ENCODE measurements at places on chromosomes 12 and 14.

GRCh38 chr12:108689314-108690190, 41.8 kb downstream of the CORO1C start:
- DNase-seq, result no peak

DNA sequence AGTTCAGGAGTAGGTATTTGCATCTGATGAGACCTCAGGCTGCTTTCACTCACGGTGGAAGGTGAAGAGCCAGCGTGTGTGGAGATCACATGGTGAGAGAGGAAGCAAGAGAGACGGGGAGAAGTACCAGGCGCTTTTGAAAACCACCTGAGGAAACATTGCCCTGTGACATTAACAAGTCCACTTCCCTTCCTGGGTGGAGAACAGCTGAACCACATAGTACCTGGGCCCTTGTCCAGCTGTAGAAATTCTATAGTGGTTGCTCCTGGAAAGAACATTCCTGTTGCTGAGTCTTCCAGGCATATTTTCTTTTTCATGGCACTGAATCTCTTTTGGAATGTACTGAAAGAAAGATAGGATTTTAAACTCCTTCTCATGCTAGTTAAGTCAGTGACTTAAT, 87.3 kb upstream of the RIN3 start:
- DNase-seq, result no peak

DNA sequence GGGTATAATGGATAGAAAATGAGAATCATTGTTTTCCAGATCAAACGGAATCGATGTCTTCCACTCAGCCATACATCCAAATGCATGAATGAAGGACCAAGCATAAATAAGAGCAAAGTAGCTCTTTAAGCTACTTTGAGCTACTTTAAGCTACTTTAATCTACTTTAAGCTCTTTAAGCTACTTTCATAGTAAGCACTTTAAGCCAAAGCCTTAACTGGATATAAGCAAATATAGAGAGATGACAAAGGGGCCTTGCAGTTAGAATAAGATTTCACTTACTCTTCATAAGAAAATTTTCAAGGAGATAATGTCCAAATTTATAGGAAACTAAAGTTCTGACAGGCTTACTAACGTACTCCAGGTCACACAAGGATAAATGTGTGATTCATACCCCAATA, 355.6 kb upstream of the KITLG start:
- DNase-seq, result no peak

GRCh38 chr14:42322531-42323284, 716.0 kb downstream of the LRFN5 start:
- DNase-seq, result no peak

GRCh38 chr14:95071649-95072280, 85.6 kb downstream of the DICER1 start:
- no peak for DNase-seq

DNA sequence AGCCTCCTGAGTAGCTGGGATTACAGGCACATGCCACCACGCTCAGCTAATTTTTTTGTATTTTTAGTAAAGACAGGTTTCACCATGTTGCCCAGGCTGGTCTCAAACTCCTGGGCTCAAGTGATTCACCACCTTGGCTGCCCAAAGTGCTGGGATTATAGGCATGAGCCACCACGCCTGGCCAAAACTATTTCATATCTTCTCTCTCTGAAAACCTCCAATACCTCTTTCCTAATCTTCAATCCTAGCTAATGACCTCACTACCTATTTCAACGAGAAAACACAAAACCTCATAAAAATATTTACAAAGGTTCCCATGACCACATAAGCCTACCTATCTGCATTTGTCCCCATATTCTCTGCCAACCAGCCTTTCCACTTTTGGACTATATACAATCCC, 32.3 kb upstream of the ANKS1B start:
- no peak for DNase-seq

- no peak for DNase-seq
Measured at GRCh38 chr14:72063761-72064282, 131.6 kb downstream of the RGS6 start.

DNA sequence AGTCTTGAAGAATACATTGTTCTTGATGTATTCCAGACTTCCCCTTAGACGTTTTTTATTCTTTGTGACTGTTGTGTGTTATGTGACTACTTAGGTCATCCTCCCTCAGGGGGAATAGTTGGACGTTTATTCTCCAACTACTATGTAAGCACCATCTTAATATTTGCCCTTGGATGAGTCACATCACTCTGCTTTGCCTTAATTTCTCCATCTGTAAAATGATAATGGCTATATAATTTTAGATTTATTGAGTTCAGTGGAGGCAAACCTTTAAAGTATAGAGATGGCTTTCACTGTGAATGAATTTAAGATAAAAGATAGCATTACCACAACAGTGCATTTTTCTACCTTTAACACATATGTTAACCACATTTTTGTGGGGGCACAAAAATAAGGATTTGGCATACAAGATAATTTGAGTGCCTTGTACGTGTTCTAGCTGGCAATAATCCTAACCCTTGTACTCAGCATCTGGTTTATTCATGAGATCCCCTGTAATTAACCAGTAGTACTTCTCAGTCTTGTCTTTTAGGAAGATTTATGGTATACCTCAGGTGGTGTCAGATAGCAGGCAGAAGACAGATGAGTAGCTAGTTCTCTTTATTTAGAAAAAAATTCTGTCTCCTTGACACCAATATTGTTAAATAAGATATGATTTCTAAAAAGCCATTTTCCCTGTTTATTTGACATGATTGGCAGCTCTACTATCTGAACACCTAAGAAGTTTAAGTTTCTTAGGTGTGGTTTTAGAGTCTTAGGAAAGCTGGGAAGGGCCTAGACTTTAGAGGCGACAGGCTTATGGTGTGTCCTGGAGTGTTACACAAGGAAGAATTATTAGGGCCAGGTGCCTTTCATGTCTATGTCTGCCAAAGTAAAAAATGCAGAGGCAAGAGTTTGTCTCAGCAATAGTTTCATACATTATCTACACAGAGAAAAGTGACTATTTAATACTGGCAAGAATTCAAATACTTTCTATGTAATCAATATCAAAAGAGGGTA, 152.3 kb downstream of the RAD51B start:
- DNase-seq, result no peak

- DNase-seq, result no peak
Measured at GRCh38 chr12:30422844-30423243, 272.8 kb downstream of the IPO8 start.

DNA sequence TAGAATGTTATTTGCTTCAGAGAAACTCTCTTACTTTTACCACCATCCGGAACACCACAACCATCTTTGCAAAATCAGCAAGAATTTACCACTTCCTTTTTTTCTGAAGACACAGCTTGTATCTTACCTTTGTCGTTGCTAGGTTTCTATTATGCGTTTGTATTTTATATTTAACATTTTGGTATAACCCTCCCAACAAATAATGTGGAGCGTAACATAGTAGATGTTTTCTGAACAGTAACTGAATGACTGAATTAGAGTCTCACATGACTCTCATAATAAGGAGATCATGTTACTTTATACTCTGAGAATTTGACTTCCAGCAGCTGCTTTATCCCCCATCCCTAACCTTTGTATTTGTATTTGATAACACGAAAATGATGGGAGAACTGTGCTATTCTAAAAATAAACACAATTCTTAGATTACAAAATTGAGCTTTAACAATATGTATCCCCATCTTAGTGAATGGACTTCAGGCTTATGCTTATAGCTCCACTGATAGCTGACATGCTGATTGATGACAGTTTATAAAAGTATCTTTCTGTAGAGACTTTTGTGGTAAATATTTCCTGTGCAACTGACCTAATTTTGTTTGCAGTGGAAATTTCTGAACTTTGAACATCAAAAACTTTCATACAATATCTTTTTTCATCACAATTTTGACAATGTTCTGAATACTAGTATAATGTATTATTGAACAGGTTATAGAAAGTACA, 7.9 kb upstream of the KLRB1 start:
- DNase-seq, result no peak

DNA sequence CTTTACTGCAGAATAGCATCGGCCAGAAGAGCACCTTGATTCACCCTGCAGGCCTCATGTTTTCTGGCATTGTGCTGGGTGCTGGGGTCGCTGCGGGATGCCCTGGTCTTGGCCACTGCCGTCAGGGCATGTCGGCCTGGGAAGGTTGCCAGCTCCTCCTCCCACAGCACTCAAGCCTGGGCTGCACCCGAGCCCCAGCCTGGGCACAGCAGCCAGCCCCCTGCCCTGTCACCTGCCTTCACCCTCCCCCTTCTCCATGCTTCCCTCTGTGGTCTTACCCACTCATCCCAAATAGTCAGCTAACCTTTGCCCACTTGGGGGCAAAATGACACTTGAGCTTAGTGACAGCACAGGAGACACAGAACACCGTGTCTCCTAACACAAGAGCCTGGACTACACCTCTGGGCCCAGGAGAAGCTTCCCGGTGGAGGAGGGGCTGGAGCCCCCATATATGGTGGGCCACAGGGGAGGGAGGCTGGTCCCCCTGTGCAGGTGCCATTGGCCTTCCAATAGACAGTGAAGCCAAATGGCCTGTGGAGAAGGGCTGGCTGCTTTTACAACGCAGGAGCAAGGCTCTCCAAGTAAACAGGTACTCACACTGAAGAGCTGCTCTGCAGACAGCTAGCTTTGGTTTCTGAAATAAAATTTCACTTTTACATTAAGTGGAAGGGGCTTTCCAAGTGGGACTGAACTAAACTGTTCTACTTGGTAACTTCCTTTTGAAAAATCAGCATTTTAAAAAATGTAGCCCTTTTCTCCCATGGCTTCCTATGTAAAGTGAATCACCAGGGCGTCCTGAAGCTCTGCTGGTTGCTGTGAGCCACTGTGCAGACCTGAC, 51.2 kb upstream of the AMN start:
- DNase-seq, result no peak

DNA sequence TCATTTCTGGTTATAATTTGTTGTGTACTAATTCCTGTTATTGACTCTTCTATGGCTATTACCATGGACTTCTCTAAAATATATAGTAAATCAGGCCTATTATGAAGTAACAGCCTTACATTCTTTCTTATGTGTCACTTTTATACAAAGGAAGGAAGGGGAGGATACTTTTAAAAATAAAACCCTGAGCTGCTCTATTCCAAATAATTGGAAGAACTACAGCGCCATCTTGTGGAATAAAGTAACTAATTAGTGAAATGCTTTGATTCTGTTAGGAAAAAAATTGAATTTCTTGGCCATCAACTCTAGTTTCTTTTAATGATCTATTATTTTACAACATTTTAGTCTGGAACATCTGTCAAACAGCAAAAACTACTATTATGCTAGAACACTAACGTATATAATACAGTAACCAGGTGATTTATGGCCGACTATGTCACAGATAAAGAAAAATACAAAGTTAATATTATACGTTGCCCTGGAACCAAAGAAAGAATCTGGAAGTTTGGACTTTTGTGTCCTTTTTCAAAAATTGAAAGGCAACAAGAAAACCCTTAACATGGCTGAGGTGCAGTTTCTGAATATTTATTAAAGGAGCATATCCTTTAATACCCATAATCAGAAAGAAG, 55.0 kb upstream of the NELL2 start:
- DNase-seq, result no peak

- DNase-seq, result no peak
Measured at GRCh38 chr12:20376984-20377383, 8.6 kb downstream of the PDE3A start.

- DNase-seq, result no peak
Measured at GRCh38 chr14:99327458-99328250, 55.7 kb upstream of the BCL11B start.

DNA sequence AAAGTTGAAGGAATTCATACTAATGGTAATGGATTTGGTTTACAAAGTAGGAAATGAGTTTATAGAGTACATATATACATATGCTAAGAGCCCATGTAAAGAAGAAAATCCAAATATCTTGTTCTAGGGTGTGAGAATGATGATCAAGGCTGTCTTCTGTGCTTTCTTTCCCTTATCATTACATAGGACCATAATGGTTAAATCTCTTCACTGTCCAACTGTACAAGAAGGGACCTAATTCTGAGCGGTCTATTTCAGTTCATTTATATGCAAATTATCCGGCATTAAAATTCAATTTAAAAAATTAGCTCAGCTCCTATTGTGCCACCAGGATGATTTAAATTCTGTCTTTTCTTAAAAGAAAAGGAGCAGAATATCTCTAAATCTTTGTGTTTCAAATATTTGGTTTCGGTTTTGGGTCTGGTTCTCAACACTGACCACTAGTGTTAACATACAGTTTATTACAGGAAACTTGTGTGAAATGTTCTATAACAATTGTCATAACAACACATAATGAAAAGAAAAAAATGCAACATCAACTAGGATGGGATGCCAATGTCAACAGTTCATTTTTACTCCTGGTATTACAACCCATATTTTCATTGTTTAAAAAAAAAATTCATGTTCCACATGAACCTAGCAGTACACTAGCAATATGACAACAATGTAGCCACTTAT, 16.8 kb downstream of the OR4K1 start:
- DNase-seq, result no peak

GRCh38 chr14:62691647-62692489, 353.4 kb downstream of the KCNH5 start:
- no peak for DNase-seq

DNA sequence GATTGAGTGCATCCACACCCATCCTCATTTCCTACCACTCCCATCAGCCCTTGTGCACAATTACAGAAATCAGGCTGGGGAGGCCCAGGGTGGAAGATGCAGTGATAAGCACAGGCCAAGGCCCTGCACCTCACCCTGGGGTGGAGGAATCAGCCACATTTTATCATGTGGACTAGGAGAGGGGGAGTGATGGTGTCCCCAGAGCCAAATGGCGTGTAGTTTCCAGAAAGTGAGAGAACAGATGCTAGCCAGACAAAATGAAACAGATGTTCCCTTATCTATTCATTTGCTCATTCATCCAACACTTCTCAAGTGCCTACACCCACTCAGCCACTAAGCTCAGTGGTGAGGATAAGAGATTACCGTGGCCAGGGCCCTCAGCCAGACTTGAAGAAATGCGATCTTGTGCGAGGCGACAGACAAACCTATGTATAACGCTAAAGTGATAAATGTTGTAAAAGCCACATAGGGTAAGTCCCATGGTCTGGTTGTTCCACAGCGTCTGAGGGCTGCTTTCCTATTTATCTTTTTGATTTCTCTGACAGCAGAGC, 93.6 kb downstream of the STAB2 start:
- no peak for DNase-seq

GRCh38 chr14:40523123-40523522, 1083.6 kb upstream of the LRFN5 start:
- no peak for DNase-seq

- DNase-seq, result no peak
Measured at GRCh38 chr14:30994681-30995620, 30.5 kb upstream of the AP4S1 start.

- no peak for DNase-seq
Measured at GRCh38 chr14:32679927-32680612, 258.6 kb upstream of the NPAS3 start.

Measured in stimulated activated CD4-positive, alpha-beta T cell treated with anti-CD3 and anti-CD28 coated beads, TNF-alpha, amount 100 ng/mL, for 24 hours (primary cell).